Stimulated activated CD8-positive, alpha-beta memory T cell treated with anti-CD3 and anti-CD28 coated beads, Interleukin-4, amount 100 ng/mL, for 1 hour (primary cell): ENCODE measurements at places on chromosomes 11 and 22.

DNA sequence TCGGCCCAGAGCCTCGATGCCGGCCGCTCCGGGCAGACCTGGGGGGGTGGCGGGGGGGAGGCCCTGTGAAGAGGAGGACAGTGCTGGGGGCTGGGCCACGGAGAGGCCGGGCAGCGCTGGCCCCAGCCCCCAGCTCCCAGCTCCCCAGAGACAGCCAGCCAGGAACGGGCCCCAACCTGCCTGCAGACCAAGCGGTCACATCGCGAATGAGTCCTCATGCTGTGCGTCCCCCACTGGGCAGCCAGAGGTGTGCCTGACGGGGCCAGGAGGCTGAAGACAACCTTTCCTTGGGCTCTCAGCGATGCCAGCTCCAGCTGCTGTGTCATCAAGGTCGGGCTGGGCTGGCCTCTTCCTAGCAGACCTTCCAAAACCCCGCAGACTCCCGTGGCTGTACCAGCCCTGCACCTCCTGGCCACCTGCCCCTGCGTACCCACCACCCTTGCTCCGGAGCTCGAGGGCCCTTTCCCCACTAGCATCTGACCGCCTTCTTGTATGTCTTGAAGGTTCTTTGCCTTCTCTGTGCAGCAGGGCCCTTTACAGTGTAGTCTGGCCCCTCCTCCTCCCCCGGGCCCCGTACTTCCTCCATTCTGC lies 88.4 kb downstream of the CDKN1C start:
- DNase-seq: no peak

DNA sequence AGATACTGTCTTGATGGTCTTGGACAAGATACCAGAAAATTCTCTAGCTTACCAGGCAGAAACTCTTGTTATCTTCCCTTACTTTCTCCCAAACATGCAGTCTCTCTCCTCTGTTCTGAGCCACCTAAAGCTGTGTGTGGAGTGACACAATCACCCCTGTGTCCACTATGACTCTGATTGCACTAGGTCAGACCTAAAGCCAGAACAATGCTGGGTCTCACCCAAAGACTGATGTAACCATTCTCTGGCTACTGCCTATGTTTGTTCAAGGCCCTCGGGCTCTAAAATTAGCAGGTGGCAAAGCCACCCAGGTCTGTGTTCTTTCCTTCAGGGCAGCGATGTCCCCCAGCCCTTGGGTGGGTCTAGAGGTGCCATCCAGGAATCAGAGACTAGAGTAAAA lies 200.5 kb downstream of the KCNA4 start:
- DNase-seq: no peak

- DNase-seq: no peak
These were observed 41.8 kb downstream of the TXN2 start for GRCh38 chr22:36439481-36440271.

DNA sequence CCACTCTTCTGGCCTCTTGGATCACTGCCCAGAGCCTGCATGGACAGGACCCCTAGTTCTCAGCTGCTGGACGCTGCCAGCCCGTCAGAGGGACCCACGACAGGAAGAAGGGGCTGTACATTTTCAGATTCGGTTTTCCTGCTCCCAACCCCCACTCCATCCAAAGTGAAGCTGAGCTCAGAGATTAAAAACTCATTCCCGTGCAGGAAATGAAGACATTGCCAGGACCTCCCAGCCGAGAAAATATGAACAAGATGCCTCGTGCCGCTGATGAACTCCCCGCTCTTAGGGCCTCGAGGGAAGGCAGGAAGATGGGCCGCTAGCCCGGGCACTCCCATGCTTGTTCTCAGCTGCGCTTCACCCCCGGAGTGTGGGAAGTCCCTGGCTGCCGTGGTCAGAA lies 36.1 kb downstream of the RPUSD4 start:
- no peak for DNase-seq

GRCh38 chr11:64879244-64879900 lies 951 bp upstream of the EHD1 start:
- DNase-seq: no peak

DNA sequence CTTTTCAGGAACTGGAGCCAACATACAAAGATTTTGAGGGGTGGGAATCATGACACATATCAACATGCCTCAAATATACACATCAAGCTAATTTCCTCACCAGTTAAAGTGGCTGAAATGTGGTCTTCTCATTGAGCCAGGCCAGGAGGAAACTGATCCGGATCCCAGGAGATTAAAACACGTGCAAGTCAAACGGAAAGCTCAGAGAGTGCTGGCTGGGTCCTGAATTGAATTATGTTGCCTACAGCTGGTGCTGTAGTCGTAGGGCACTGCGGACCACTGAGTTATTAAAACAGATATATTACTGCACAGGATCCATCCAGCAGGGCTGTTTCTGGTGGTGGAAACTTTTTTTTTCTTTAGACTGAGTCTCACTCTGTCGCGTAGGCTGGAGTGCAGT lies 14.1 kb upstream of the WNT7B start:
- DNase-seq: no peak

- DNase-seq: no peak
These were observed 8.9 kb downstream of the PATL1 start for GRCh38 chr11:59659981-59660380.

DNA sequence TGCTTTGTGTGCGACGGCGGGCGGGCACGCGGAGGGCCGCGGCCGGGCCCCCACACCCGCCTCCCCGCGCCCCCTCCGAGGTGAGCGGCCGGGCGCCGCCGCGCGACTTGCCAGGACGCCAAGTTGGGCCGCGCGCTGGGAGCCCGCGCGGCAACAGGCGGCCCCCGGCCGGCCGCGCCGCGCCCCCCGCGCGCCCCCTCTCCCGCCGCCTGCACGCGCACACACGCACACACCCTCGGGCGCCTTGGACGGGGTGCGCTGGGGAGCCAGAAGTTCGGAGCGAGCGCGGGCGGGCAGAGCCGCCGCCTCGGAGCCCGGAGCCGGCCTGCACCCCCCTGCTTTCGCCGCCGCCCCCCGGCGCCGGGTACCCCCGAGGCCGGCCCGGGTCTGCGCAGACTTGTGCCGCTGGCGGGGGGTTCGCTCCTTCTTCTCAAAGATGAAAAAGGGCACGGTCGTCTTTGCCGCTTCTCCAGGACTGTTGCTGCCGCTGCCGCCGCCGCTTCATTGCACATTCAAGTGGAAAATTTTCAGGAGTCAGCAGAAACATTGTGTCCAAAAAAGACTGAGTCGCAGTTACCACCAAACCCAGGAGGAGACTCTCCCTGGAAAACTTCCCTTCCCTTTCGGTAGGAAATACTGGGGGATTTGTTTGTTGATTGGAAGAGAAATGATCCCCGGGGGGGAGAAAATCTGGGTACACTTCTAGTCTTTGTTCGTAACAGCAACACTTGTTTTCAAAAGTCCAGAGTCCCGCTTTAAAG lies 895 bp downstream of the TEAD1 start:
- no peak for DNase-seq

DNA sequence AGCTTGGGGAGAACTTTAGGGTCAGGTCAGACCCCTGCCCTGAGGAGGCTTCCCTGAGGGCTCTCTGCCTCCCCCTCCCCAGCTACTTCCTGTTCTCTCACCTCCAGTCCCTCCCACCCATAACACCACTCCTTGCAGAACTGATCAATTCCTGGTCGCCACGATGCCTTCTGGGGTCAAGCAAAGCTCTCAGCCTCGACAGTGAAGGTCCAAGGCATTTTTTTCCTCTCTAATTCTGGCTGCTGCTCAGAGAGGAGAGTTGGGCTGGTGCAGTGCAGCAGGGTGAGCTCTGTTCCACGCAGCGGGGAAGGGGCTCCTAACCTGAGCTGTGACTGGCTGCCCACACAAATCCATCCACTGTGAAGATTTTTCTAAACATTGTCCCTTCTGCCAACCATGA lies 628.4 kb downstream of the BRD1 start:
- DNase-seq: no peak

GRCh38 chr22:19713650-19714311 lies 522 bp upstream of the SEPTIN5 start:
- DNase-seq: no peak
